Non-pigmented ciliary epithelial cell (primary cell): ENCODE measurements at places on chromosomes 1 and 21.

DNA sequence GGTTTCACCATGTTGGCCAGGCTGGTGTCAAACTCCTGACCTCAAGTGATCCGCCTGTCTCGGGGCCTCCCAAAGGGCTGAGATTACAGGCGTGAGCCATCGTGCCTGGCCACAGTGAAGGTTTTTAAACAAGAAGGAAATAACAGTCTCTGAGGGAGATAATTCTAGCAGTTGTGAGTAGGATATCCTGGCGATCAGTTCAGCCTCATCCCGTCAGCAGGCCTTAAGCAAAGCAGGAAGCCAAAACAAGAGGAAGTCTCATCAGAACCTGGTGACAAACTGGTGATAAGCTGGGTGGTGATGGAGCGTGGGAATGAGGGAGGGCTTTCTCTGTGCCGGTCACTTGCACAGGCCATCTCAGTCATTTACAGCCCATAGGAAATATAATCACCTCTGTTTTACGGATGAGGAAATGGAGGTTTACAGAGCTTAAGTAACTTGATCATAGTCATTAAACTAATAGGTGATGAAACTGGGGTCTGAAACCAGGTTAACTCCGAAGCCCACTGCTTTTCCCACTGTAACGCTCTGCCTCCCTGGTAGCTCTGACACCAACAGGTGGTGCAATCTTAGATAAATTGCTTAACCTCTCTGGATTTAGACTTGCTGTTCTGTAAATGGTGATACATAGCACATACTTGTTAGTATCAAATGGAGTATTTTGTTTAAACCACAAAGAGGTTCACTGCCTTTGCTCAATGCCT, 40.8 kb upstream of the A3GALT2 start:
- no peak for DNase-seq

GRCh38 chr1:145843031-145843430, 2.4 kb upstream of the NUDT17 start:
- DNase-seq: no peak

DNA sequence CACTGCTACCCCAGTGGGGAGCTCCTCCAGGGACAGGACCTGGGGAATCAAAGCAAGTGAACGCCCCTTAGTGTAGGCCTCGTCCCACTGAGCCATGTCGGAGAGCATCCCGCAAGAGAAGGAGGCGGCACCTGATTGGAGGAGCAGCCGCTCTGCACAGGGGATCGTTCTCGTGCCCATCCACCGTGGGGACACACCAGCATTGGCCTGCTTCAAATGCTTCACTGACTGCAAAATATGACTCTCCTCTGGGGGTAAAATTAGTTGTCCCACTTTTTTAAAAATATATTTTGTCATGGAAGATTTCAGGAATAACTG, 111.0 kb downstream of the PDE9A start:
- no peak for DNase-seq

DNA sequence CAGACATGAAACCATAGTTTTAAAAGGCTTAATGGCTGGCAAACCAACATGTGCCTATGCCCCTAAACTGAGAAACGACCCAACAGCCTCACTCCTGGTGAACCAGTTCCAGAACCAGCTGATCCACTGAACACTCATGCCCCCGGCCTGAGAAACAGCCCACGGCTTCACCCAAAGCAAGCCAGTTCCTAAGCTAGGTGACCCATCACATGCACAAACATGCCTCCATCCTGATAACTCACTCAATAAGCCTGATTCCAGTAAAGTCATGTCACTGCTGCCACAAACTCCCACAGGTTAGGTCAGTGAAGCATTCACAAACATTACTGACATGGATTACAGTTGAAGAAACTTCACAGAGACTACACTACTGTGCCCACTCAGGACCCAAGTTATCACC, 161.6 kb downstream of the USH2A start:
- no peak for DNase-seq

DNA sequence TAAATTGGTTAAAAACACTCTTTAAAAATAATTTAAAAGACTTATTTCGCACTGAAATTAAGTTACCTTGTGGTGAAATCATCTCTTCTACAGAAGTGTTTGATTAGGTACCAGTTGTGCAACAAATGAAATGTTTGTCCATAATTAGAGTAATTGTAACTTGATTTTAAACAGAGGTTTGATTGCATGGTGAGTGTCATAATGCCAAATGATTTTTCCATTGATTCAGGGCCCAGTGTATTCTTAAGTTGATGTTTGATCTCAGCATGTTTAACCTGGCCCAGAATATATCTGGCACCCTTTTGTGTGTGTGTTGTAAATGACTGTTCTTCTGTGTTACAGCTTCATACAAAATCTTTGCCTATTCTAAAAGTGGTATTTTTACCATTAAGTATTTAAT, 28.5 kb downstream of the LRRC8B start:
- no peak for DNase-seq

GRCh38 chr1:96741335-96741734, 19.8 kb downstream of the PTBP2 start:
- no peak for DNase-seq

- no peak for DNase-seq
These were observed 409.8 kb downstream of the DISC1 start for GRCh38 chr1:232036181-232036933.

DNA sequence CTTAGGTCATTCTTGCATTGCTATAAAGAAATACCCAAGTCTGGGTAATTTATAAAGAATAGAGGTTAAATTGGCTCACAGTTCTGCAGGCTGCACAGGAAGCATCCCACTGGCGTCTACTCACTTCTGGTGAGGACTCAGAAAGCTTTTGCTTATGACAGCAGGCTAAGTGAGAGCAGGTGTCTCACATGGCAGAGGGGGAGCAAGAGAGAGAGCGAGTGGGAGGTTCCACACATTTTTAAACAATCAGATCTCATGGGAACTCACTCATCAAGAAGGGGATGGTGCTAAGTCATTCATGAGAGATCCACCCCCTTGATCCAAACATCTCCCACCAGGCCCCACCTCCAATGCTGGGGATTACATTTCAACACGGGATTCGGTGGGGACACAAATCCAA, 13.6 kb upstream of the RGS4 start:
- no peak for DNase-seq

DNA sequence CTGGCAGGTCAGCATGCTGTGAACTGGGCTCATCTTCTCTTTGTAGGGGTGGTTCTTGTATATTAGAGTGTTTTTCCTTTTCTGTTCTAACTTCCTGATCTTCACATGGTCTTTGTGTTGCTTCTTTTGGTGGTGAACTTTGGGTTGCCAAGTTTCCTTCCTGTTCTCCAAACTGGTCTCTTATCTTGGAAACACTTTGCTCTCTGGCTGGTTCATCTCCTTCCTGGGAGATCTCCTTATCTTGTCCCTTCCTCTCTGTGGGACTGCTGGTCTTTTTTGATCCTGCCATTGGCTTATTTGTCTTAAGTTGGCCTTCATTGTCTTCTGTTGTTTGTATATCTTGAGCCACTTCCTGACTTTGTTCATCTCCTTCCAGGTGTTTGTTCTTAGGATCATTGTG, 2.1 kb downstream of the TCHHL1 start:
- DNase-seq: no peak

- DNase-seq: peak; percentile 97
These were observed 7.7 kb downstream of the CNIH3 start for GRCh38 chr1:224623743-224624333.

- peak; percentile 98 for DNase-seq
These were observed 207.4 kb upstream of the RUNX1 start for GRCh38 chr21:35256468-35256988.

DNA sequence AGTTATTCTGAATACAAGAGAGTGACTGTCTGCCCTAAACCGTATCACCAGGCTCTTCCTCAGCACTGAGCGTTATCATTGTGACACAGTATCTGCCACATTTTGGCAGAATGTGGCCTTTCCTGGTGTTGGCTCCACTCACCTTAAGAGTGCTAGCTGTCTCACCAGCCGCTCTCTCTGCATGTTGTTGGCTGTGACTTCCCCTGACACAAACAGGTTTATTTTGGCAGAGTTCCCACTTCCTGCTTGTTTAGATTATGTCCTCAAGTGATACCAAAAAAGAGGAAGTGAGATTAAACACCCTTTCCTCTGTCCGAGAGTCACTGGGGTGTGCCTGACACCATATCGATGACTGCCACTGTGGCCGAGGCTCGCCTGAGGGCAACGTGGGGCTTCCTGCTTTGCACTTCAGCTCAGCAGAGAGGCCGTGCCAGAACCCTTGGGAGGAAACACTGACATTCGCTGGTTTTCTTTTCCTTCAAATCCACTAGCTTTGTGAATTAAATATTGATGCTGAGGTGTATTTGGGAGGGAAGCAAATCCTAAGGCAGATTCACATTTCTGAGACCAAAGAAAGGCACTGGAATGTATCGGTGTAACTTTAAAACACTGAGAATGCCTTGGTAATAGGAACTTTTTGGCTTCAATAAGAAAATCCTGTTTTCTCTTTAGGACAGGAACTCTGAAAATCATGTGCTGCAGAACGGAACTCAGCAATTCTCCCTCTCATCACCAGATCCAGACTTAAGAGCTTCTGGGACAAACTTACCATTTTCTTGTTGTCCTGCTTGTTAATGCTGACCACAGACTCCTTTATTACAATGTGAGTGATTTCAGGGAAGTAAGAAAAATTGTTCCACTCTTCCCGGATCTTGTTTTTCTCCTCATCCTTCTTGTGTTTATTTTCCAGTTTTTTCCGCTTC, 102.1 kb downstream of the JAK1 start:
- DNase-seq: no peak

DNA sequence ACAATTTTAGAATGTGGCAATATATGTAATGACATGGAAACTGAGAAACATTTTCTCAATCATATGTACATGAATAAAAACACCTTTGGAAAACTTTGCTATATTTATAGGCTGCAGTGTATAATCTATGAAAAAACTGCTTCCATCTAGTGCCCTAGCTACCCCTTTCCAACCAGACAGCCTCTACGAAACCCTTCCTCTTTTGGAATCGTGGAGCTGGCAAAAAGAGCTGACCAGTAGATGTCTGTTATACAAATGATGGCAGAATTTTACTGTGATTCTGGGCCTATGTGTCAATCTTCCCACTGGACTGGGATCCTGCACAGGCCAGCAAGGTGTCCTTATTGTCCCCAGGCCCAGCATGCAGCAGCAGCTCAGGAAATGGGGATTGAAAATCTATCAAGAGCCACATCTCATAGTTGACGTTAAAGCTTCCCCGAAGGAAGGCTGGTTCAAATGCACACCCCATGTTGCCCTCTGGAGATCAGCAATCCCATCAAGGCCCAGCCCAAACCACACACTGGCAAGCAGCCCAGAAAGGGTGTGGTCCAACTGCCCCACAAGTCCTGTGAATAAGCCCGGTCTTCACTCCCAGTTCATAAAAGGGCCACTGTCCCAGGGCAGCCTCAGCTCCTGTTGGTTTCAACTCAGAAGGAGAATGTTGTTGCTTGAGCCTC, 8.8 kb upstream of the FAM20B start:
- DNase-seq: peak; percentile 56

- DNase-seq: no peak
These were observed 26.2 kb downstream of the ARHGEF10L start for GRCh38 chr1:17565461-17566252.

DNA sequence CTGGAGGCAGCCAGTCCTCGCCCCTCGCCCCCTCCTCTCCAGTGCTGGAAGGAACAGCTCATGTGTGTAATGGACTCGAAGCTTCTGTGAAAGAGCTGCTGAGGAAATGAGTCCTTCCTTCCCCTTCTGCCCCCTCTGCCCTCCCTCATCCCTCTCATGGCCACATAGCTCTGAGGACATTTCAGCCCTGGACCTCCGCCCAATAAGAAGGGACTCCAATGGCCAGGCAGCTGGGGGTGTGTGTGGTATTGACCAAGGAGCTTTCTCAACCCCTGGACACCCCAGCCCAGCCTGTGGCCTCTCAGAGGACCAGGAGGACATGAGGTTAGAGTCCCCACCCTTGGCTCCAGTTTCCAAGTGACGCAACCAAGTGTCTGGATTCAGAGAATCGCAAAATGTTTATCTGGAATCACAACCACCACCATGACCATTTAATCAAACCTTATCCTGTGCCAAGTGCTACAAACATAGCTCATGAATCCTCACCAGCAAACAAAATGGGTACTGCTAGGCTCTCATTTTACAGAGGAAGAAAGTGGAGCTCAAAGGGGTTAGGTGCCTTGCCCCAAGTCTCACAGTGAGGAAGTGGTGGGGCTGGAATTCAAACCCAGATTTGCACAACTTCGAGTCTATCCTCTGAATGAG, 47.8 kb upstream of the ECE1 start:
- no peak for DNase-seq

DNA sequence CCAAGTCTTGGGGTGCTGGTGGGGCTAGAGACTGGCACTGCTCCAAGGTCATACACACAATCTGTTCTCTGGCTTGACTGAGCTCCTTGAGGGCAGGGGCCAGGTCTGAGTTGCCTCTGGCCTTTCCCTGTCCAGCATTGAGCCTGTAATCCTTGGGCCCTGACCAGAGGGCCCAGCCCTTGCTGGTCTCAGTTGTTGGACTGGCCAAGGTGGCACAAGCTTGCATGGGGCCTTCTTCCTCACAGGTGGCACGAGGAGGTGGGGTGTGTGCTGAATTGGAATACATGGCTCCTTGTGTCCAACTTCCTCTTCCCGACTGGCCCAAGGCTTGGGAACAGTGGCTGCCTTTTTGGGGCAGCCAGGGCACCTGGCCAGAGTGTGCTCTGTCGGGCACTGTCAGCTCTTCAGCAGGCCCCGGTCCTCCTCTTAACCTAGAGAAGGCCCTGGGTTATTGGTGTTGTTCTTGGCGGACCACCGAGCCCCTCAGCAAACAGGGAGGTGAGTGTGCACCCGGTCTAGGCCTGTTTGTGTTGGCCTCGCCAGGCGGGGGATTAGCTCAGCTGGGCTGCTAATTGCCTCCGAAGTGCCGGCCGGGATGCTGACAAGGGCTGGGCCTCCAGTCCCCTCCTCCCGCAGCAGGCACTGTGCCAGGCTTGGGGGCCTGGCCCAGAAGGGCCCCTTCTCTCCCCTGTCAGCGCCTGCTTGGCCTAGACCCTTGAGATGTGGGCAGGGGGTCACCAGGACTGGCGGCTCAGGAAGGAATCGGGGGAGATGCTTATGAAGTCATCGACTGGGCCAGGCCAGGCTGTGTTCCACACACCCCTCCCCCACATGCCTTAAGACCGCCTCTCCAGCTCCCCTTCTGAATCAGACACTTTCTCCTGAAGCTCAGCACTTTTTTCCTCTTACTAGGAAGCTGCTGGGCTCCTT, 28.5 kb downstream of the WNT4 start:
- DNase-seq: peak; percentile 49

GRCh38 chr1:96418969-96419368, 302.6 kb upstream of the PTBP2 start:
- no peak for DNase-seq

- no peak for DNase-seq
These were observed 62.5 kb downstream of the LRIG2 start for GRCh38 chr1:113135460-113135859.

- DNase-seq: no peak
These were observed 298.1 kb downstream of the TM2D1 start for GRCh38 chr1:61426885-61427284.
